ENCODE measurements at places on chromosomes 3 and 15.

- no peak for DNase-seq
These were observed 460.1 kb downstream of the CNTN4 start for GRCh38 chr3:2558796-2559195.

DNA sequence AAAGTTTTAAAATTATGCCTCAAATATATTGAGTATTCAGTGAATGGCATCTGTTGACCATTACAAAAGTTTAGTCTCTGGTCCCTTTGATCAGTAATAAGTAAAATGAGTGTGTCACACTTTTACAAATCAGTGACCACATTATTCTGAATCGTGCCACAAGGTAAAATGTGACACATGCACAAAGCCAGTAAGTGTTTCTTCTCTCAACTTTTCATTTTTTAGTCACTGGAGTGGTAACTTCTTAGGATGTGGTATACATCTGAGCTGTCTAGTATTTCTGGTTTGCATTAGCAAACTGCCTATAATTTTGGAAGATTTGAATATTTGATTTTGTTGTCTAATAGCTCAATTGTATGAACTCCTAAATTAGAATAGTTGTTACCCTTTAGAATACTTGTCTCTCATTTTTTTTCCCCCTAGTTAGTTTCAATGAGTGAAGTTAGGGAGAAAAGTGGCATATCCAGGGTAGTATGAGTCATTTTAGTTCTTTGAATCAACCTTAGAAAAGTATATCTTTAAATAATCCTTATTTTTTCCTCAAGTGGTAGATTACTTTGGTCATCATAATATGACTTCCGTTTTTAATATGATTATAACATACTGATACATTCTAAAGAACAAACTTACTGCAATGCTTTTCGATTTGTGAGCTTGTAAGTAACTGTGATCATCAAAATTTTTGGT is 18.1 kb downstream of the DNAJC13 start:
- DNase-seq = no peak

DNA sequence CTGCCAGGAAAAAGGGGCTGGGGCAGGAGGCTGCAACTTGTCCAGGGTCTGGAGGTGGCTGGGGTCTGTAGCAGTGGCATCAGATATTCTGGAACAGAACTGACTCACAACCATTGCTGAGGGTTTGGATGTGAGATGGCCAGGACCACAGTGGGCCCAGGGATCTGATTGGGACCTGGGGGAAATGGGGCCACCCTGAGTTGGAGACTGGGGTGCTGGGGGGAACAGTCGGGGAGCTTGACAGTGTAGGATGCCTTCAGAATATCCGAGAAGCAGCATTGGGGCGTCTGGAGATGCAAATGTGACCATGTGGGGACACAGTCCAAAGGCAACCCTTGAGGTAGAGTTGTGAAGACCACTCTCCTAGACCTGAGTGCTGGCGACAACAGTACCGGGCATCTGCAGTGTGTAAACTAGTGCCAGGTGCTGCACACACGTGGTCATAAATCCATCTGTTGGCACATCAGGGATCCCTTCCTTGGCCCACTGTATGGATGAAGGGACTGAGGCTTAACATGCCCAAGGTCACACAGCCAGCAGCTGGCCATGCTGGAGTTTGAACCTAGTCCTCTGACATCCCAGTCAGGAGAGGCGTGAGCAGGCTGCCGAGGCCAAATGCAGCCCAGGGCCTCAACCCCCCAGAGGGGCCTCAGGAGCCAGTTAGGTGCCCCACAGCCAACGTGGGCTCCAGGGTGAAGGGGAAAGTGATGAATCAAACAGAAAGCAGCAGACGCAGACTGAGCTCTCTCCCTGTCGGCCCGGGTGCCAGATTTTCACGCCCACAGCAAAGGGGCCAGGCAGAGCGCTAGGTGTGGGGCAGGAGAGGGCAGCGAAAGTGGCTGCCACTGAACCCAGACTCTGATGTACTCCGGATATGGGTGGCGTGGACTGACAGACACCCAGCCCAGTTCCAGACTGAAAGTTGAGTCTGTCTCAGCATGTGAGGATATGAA is 18.8 kb downstream of the HEMK1 start:
- DNase-seq = no peak

DNA sequence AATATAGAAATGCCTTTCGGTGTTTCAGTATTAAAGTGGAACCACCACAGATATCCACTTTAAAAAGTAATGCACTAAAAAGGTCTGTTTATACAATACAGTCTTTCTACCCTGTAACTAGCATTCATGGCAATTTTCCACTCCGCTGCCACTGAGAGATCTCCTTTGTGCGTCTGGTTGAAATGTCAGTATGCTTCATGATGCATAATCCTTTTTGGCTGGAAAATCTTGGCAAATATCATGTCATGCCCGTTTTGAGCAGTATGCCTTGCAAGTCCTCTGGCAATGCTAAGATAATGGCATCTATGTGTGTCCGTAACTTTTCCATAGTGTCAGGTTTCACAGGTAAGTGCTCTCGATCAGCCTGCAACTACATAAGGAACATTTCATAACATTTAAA is 30.8 kb upstream of the ARF4 start:
- DNase-seq = no peak

DNA sequence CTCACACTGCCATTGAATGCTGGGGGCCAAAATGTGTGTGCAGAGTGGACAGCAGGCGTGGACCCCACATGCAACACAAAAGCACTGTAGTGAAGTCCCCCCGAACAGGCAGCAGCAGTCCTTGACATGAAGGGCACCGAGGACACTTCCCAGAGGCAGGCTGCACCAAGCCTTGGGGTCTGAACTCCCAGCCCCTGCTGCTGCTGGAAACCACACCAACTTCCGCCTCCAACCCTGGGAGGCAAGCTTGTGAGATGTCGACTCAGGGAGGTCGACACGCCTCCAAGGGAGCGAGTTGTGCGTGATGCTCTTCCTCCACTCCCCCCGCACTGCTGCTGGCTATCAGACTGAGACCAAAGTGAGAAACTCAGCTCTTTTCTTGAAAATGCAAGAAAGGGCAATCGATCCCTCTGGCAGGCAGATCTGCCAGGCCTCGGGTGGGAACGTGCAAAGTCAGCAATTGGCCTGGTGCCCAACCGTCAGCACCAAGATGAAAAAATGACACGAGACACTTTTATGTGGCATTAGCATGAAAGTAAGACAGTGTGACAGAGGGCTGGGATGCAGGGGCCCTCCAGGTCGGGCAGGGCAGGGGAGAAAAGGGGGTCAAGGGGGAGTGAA is 43.6 kb downstream of the WHAMM start:
- no peak for DNase-seq

DNA sequence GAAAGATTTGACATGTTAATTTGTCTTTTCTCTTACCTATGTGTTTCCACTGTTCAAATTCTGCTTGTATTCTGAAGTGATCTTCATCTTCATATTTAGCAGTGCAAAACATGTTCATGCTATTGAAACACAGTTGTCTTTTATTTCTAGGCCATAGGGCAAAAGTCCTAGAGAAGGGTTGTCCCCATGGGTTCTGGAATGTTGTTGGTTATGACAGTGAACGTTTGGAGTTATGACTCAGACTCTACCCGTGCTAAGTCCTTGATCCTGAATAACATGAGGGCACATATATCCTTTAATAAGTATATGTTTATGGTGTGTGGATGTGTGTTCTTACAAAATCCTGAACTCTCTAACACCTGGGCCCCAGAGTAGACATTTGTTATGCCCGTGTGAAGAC is 23.0 kb upstream of the ARPP21 start:
- no peak for DNase-seq

GRCh38 chr15:74384566-74384880 is 17.1 kb upstream of the CYP11A1 start:
- no peak for DNase-seq

- no peak for DNase-seq
These were observed 6.5 kb upstream of the KCNMB2 start for GRCh38 chr3:178529606-178530225.

DNA sequence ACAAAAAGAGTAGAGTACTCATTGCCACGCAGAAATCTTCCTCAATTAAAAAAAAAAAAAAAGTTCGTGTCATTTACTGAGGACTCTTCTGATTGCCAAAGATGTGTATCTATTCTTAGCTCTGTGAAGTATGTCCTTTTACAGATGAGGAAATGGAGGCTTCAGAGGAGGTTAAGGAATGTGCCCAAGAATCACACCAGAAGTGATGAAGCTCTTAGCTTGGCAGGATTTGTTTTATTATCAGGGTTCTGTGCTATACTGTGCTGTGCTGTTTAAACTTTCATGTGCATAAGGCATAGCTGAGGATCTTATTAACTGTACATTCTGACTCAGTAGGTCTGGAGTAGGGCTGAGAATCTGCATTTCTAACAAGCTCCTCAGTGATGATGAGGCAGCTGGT is 665.2 kb upstream of the ADAMTS9 start:
- no peak for DNase-seq

Measured in NT2/D1 (cell line).